ENCODE measurements at places on chromosomes 4 and X.
A peak's percentile ranks its signal among the peaks of the same experiment; 100 is the strongest.

DNA sequence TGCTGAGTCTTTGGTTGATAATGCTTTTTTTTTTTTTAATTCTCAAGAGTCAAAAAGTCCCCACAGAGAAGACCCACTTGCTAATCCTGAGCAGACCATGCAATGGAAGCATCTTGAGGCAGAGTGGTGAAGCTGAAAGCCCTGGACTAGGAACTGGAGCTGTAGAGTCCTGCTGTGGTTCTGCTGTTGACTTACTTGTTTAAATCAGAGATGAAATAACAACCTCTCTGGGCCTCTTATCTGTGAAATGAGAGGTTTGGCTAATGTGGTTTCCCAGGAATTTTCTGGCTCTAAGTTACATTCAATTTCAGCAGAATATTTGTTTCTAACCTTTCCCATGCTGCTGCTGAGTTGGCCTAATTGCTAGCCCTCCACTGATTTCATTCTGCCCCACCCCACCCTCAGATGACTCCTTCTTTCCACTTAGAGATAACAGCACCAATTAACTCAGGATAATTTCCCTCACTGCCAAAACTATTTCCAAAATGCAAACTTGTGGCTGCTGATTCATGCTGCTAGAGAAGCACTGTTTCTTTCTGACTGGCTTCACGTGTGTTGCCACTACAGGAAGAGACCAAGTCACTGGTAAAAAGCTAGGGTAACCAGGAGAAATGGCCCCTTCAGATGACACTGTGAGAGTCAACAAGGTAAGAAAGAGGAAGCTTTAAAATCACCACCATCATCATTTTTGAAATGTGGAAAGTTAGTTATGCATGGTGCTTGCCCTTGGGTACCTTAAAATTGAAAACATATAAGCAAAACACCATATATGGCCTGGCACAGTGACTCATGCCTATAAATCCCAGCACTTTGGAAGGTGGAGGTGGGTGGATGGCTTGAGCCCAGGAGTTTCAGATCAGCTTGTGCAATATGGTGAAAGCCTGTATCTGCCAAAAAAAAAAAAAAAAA, 326.4 kb downstream of the DCHS2 start:
- DNase-seq = peak; percentile 96

- DNase-seq = no peak
These were observed 92.7 kb downstream of the TBL1X start for GRCh38 chrX:9557521-9557920.

DNA sequence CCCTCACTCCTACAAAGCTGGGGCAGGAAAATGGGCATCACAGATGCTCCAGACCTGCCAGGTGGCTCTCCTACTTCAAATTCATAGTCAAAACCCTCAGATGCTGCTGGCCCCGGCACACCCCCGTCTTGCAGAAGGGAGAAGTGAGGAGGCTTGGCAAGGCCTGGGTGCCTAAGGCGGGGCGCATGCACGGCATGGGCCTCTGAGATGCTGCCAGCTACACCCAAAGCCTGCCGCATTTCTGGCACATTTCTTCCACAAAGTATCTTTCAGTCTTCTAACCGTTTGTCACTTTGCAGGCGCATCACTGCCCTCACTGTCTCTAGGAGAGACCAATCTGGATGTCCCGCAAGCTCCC, 19.6 kb downstream of the WDR1 start:
- DNase-seq = no peak

DNA sequence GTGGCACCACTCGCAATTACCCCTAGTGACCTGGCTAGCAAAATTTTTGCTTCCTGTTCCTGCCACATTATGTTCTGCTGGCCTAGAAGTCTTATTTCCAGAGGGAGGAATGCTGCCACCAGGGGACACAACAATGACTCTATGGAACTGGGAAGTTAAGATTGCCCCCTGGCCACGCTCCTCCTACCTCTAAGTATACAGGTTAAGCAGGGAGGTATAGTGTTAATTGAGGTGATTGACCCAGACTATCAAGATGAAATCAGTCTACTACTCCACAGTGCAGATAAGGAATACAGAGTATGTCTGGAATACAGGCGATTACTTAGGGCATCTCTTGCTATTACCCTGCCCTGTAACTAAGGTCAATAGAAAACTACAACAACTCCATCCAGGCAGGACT, 48.8 kb upstream of the SMARCAD1 start:
- no peak for DNase-seq

- DNase-seq = no peak
These were observed 12.9 kb downstream of the DCTD start for GRCh38 chr4:182904211-182904761.

DNA sequence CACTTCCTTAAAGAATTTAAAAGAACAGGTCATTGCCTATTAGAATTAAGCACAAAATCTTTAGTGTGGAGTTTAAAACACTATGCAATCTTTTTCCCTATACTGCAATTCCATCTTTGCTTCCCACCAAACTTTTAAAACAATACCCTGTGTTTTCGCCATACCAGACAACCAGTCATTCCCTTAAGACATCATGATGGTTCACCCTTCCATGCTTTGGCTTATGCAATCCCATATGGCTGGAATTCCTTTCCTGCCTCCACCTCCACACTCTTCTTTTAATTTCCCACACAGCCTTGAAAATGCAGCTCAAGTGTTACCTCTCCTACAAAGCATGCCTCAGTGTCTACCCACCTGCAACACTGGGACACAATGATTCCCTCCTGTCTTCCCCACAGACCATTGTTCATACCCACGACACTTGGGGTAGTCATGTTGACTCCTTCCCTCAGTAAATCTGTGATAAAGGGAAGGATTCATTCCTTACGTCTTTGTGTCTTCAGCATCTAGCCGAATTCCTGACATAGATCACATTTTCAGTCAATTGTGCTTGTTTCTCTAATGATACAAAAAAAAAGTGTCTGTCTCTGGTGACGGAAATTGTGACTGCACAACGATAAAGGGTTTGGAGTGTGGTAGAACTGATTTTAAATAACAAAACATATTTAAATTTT, 166.3 kb downstream of the FNIP2 start:
- no peak for DNase-seq

All from AG09319 (cell line).